Activated effector memory CD4-positive, alpha-beta T cell treated with Interleukin-2 at 50 U/mL for 16 hours (primary cell): ENCODE measurements at places on chromosomes 1 and 21.

DNA sequence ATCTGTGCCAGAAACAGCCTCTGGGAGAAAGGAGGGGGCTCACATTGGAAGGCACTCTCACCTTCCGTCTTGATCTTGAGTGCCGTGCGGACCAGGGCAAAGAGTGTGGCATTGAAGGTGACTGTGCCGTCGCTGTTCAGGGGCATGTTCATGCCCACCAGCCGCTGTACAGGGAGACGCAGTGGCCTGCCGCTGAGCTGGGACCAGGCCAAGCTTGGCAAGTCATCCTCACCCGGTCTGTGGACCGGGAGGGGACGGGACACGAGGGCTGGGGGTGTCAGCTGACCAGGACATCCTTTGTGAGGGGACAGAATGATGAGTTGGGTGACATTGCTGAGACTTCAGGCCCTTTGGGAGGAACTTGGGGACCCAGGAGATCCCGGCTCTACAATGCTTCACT, 25.0 kb upstream of the KIF21B start:
- no peak for DNase-seq

DNA sequence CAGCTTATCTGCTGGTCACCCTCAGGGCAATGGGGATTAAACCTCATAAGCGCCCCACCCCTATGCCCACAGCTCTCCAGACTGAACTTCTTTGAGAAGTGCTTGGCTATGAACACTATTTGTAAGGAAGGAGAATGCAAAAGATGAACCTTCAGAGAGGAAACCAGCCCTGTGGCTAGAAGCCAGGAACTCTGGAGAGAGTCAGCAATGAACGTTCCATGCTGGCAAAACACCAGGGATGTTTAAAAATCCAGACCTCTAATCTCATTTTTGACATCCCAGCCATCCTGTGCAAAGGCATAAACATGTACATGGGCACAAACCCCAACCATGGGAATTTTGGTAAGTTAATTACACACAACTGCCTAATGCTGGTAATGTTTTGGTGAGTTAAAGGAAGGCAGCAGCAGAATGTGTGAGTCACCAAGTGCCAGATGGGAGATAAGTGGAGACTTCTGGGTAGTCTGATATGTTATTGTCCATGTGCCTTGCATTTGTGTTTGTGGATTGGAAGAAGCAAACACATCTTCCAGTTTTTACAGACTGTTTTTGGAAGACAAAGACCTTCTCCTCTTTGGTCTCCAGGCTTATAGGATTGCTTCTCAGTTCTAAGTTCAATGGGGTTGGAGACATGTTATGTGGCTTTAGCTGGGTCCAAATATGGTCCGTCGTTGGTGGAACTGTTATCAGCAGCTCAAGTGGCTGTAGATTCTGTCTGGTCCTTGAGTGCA, 174.1 kb upstream of the ETV3 start:
- no peak for DNase-seq

DNA sequence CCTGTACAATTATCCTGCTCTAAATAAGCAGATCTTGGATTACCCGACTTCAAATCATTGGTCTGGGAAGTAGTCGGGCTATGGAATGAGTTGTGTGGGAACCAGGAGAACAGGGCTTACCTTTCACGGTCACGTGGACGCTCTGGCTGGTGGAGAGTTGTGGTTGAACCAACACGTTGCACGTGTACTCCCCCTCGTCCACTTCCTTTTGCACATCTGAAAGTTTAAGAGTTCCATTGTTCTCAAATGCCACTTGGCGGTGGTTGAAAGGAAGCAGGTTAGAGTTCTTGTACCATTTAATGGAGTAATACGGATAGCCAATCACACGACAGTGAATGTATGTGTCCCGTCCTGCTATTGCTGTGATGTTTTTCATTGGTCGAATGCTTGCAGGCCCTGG, 470.7 kb downstream of the PCP4 start:
- no peak for DNase-seq

DNA sequence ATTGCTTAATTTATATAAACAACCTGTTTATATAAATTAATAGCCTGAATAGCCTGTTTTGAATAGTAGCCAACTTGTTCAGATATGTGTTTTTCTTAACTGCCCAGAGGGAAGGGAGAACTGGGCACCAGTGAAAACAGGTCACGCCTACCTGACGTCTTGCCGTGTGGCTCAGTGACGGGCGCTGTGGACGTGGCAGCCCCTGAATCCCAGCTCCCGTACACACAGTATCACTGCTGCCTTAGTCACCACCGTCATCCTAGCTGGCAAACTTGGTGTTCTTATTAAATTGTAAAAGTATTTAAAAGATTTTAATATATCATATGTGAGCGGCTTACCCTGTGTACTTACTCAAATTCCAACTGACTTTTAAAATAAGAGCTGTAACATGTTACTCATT, 35.4 kb upstream of the TRAPPC10 start:
- no peak for DNase-seq

- no peak for DNase-seq
Measured at GRCh38 chr1:201309416-201309815, 26.1 kb downstream of the PKP1 start.

GRCh38 chr1:77056525-77056924, 162.7 kb downstream of the PIGK start:
- DNase-seq = no peak
